Fibroblast of the aortic adventitia (primary cell): ENCODE measurements at places on chromosomes 11 and 22. TPM values are rescaled to one million over a fixed set of nuclear protein-coding genes. Genes with fewer than 3 reads are reported as not detected.

GRCh38 chr11:30174265-30175020 lies 56.4 kb upstream of the FSHB start:
- DNase-seq: no peak

DNA sequence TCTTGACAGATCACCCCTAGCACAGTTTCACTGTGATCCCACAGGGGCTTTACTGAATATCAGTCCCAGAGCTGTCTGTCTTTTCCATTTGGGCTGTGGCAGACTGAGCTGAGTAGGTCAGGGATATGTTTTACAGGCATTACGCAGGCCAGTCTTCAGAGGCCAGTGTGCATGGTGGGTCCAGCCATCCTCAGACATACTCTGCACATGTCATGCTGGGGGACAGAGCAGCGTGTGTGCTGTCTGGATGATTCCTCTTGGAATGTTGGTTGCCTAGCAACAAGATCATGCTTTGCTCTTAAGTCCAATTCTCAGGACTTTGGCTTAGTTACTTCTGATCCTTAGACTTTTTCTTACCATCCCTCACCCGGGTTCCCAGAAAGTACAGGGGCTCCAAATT lies 736.5 kb downstream of the DLG2 start:
- no peak for DNase-seq

DNA sequence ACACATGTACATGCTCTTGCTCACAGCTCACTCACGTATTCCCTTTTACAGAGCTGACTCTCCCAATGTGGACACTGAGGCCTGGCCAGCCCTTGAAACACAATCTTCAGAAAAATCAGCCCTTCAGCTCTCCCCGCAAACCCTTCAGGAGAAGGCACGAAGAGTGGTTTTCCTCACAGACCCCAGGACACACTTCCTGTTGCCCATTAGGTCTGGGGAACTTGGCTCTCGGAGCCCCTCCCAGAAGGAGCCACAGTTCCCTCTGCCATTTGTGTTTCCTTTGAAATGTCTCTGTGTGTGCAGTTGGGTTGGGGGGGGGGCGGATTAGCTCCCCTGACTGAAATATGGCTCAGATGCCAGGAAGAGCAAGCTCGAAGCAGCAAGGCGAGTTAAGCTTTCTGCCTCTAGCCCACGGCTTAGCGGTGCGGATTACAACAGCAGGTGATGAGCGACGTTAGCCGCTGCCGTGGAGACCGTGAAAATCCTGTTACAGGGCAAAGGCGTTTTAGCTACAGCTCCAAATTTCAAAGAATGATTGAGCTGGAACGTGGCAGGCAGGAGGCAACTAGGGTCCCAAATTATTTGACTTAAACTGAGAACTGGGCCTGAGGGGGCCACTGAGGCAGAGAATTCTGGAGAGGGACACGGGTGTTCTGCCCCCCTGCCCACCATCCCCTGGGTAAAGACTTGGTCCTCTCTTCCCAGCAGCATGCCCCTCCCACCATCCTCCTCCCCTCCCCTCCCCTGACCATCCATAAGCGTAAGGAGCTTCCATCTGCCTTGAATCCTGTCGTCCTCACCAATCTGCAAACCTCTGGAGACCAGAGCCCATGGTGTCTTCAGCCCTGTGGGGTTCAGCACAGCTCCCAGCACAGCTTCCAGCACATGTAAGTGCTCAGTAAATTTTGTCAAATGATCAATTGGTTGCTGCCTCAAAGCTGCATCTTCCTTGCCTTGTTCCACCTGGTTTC lies 598.6 kb downstream of the BUD13 start:
- DNase-seq: no peak

- DNase-seq: peak; percentile 43
Observed at GRCh38 chr11:119236490-119236889, 30.4 kb downstream of the CBL start.

- no peak for DNase-seq
Observed at GRCh38 chr11:46846510-46846830, 390 bp upstream of the CKAP5 start.

GRCh38 chr11:56852131-56852530 lies 103.6 kb upstream of the OR9G4 start:
- no peak for DNase-seq

OAF gene
- total RNA-seq: 39.4 and 58.6 TPM in 2 replicates

TMX2 gene
- total RNA-seq: 46.9 and 66.6 TPM in 2 replicates

USP47 gene
- total RNA-seq: 59.8 and 95.2 TPM in 2 replicates

NPAS4 gene
- 0.18 TPM in 1 of 2 replicates, not detected in the other for total RNA-seq

ARSA gene
- total RNA-seq: 21.9 and 30.3 TPM in 2 replicates
